GM12891 (cell line): ENCODE measurements at places on chromosomes 5 and 9.

GRCh38 chr9:116390303-116391228 is 237.0 kb downstream of the PAPPA start:
- no peak for DNase-seq

- DNase-seq = no peak
These were observed 23.0 kb downstream of the ARRDC3 start for GRCh38 chr5:91359962-91360609.

DNA sequence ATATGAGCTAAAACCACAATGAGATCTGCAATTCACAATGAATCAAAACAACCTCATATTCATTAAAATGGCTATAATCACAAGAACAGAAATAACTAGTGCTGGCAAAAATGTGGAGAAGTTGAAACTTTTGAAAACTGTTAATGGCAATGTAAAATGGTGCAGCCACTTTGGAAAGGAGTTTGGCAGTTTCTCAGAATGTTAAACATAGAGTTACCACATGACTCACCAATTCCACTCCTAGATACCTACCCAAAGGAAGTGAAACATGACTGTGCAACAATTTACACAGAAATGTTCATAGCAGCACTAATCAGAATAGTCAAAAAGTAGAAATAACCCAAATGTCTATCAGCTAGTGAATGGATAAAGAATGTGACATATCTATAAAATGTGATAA is 862.2 kb downstream of the DTWD2 start:
- DNase-seq = no peak

DNA sequence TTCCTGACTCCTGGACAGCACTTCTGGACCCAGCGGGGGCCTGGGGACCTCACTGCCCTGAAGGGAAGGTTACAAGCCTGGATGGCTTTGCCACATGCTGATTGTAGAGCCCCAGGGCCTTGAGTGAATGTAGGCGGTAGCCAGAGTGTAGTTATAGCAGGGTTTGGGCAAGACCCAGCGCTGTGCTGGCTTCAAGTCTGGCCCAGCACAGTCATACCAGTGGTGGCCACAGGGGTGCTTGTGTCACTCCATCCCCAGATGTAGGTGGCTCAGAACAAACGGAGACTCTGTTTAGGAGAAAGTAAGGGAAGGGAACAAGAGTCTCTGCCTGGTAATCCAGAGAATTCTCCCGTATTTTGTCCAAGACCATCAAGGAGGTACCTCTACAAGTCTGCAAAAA is 84.6 kb downstream of the STARD4 start:
- DNase-seq = no peak

GRCh38 chr5:11164531-11165294 is 403.7 kb upstream of the DAP start:
- DNase-seq = no peak

- DNase-seq = no peak
These were observed 15.1 kb downstream of the ABCA2 start for GRCh38 chr9:137012694-137013570.

DNA sequence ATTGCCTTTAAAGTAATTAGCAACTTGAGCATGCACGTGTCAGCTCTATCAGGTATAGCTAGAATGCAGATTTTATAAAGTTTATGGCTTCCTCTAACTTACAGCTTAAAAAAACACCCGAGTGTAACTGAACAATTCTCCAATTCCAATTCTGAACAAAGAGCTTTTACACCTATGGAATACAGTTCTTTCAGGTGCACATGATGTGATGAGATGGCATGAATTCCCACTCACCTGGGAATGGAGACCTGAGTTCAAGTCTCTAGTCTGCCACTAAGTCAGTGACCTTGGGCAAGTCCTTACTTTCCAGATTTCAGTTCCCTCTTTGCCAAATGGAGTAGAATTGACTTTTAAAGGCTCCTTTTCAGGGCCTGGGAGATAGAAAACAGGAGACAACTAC is 1.8 kb downstream of the ZFAND5 start:
- no peak for DNase-seq

GRCh38 chr5:54367844-54368243 is 57.5 kb upstream of the ARL15 start:
- no peak for DNase-seq

- no peak for DNase-seq
These were observed 47.1 kb upstream of the COL15A1 start for GRCh38 chr9:98896632-98897031.

DNA sequence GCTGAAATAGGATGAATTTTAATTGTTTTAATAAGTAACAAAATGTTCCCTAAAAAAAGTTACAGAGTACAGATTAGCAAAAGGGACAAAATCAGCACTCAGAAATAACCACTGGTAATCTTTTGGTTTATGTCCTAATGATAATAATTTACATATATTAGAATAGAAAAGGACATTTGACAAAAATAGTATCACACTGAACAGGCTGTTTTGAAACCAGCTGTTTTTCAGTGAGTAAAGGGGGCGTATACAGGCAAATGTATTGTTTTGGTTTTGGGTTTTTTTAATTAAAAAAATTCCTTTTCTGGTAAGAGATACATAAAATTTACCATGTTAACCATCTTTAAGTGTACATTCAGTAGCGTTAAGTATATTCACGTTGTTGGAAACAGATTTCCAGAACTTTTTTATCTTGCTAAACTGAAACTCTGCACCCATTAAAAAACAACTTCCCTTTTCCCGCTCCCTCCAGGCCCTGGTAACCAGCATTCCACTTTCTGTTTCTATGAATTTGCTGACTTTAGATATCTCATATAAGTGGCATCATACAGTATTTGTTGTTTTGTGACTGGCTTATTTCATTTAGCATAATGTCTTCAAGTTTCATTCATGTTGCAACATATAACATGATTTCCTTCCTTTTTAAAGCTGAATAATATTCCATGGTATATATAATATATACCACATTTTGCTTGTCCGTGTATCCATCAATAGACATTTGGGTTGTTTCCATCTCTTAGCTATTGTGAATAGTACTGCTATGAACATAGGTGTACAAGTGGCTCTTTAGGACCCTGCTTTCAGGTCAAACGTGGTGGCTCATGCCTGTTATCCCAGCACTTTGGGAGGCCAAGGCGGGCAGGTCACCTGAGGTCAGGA is 20.6 kb upstream of the LARP1 start:
- DNase-seq = no peak

- DNase-seq = no peak
These were observed 453.8 kb downstream of the SEMA5A start for GRCh38 chr5:9091896-9092662.

- DNase-seq = no peak
These were observed 263.0 kb downstream of the PDZD2 start for GRCh38 chr5:31901807-31902530.

DNA sequence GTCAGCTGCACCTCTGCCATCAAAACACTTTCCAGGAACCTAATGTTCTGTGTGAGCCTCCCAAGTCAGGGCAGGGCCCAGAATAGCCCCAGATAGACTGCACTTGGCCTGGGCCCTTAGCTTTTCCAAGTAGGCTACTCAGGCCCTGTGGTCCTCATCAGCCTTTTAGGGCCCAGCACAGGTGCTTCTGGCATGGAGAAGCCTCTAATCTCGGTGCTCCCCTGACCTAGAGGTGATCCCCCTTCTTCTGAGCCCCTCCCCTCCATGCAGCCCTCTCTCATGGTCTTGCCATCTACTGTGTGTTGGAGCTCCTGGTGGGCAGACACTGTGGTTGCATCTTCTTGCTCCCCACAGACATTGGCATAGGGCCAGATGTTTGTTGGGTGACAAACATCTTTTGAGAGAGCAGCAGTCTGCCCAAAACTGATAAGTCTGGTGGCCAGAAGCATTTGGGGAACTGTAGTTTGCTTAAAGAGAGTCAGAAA is 28.1 kb downstream of the FRMPD1 start:
- DNase-seq = no peak

DNA sequence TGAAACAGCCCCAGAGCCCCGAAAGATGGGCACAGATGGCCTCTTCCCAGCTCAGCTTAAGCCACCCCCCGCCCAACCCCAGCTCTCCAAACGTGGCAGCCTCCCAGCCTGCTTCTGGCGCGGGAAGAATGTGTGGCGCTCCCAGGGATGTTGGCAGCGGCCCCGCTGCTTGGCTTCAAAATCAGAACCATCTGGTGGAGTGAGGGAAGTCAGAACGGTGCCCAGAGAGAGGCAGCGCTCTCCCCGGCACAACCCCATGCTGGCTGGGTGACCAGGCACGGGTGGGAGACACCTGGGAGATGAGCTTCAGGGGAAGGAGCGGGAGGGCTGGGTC is 72.7 kb upstream of the ORM1 start:
- DNase-seq = no peak

DNA sequence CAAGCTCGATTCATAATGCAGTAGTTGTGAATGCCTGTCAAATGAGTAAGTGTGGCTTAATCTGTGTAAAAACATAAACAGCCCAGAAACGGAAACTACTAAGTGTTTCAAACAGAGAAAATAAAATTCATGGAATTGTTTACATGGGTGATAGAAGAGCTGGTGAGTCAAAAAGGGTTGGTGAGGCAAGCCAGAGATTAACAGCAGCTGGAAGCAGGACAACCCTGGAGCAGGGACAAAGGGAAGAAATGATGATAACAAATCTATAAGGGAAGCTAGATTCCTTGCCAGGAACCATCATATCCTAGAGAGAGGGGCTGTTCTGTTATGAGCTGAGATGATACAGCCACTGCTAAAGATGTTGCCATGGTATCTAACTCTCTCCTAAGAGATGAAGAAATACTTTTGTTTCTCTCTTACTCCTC is 18.0 kb upstream of the PRR16 start:
- DNase-seq = no peak

GRCh38 chr9:34386656-34387055 is 10.0 kb upstream of the MYORG start:
- no peak for DNase-seq

- DNase-seq = no peak
These were observed 167.7 kb upstream of the TBCA start for GRCh38 chr5:77943851-77944250.

- no peak for DNase-seq
These were observed 13.0 kb upstream of the FAM151B start for GRCh38 chr5:80474929-80475328.

DNA sequence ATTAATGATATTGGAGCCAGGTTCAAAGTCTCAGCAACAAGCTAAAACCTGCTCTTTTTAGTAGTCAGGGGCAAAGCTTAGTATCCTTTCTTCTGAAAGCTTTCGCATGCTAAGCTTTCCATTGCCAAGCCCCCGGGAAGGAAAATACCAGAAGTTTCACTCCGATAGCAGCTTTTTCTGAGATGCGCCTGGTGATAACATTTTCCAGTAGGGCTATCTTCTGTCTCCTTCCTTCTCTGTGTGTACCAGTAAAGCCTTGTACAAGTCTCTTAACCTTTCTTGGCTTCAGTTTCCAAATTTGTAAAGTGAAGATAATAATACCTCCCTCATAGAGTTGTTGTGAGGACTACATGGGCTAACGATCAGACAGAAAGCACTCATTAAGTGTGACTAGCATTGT is 36.7 kb downstream of the DOCK8 start:
- DNase-seq = no peak

- no peak for DNase-seq
These were observed 364.2 kb downstream of the OSTF1 start for GRCh38 chr9:75452512-75452911.

GRCh38 chr9:38371495-38371894 is 21.0 kb upstream of the ALDH1B1 start:
- no peak for DNase-seq

GRCh38 chr5:158070859-158071258 is 211.9 kb upstream of the CLINT1 start:
- DNase-seq = no peak

GRCh38 chr5:142012186-142012785 is 541 bp downstream of the GNPDA1 start:
- no peak for DNase-seq

DNA sequence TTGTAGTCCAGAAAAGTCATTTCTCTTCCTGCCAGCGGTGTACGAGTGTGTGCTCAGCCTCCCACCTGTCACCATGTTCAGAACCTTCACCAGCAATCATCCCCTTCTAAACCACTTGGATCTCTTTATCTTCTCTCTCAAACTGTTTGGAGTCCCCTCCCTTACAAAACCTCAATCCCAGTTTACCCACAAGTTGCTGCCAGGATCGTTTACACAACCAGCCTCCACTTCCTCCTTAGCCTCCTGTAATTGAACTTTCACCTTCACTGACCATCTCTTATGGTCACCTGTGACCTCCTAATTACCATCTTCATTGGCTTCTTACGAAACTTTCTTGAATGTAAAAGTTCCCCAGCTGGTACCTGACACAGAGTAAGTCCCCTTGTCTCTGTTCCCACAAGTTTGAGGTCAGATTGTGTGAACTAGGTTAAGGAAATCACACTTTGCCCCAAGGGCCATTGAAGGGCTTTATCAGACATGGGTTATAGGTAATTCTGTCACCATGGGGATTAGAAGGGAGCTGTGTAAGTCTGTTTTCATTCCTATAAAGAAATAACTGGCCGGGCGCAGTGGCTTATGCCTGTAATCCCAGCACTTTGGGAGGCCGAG is 20.0 kb downstream of the RNF44 start:
- DNase-seq = no peak
